H9 (cell line): ENCODE measurements at places on chromosomes 5 and 9. TPM values are rescaled to one million over a fixed set of nuclear protein-coding genes. Genes with fewer than 3 reads are reported as not detected.

GRCh38 chr5:36908544-36909260 is 32.1 kb downstream of the NIPBL start:
- H3K27me3 ChIP-seq: no peaks in the 10 kb centered on the region
- no peak overlapping the region for H3K27ac ChIP-seq
- no peak for DNase-seq
- H3K4me1 ChIP-seq: no peaks in the 10 kb centered on the region
- no peak overlapping the region for H3K4me3 ChIP-seq

DNA sequence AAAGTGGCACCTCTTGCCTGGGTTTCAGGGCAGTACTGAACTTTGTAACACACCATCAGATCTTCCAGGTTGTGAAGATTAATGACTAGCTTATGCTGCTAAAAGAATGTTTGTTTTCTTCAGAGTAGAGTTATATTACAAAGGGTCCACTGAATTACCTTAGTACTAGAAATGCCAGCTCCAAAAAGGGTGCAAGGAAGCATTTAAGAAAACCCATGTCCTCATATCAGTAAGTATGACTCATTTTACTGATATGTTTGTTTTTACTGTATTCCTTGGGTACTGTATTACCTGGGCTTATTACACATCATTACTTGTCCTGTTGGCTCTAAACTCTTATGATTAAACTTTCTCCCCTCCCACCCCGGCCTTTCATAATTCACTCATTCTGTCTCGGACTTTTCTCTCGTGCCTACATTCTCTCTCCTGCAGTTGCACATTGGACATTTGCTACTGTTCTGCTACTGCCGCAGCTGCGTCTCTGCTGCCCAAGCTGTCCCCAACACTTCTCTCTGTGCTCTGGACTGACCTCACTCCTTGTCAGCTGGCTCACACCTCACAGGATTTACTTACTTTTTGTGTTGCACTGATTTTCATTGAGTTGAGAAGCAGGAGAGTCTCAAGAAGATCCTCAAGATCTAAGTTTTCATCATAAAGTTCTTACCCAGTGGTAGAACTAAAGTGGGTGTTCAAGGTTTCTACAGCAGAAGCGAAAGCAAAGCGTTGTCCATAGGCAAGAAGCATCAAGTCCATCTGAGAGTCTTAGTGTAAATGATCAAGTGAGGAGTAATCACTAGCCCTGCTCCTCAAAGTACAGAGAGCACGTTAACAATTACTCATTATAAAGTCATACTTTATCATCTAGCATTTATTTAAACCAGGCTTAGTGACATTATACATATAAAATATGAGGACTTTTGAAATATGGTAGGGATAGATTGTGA is 53.2 kb upstream of the C9orf72 start:
- no peak for DNase-seq
- H3K36me3 ChIP-seq: peaks cover 4% of the 10 kb centered on the region; the same call in 1 of the 2 replicates
- no peak overlapping the region for H3K27ac ChIP-seq
- no peaks in the 10 kb centered on the region for H3K27me3 ChIP-seq

- H3K27ac ChIP-seq: no peak overlapping the region
- peak; percentile 49 for DNase-seq
- H3K4me3 ChIP-seq: no peak overlapping the region
- peaks cover 2% of the 10 kb centered on the region; the same call in 1 of the 2 replicates for H3K36me3 ChIP-seq
- no peaks in the 10 kb centered on the region for H3K4me1 ChIP-seq
Measured at GRCh38 chr5:127562252-127562651, 44.8 kb downstream of the PRRC1 start.

DNA sequence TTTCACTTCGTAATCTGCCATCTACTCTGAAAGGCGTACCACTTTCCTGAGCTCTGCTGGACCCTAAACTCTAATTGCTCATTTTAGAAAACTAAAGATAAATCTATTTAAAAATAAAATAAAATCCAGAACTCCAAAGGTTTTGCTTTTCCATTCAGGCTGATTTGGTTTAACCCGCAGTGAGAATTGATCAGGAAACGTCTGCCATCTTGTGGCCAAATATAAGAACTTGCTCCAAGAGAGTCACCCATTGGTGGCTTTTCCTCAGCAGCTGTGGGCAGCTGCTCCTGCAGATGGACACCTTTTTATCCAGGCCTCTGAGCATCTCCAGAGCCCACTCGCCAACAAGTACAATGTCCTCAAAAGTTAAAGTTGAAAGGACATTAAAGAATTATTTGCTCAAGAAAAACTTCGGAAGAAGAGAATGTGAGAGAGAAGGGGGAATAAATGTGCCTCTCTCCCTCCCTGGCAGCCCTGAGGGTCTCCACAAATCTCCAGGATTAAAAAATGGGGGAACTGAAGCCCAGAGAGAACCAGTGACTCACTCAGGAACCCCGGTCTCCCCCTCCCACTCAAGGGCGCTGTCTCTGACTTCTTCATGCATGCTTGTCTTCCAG is 4.1 kb downstream of the SAXO1 start:
- H3K4me3 ChIP-seq: no peak overlapping the region
- H3K36me3 ChIP-seq: no peaks in the 10 kb centered on the region
- H3K27me3 ChIP-seq: no peaks in the 10 kb centered on the region
- H3K27ac ChIP-seq: no peak overlapping the region
- peak; percentile 61 for DNase-seq

The SPATA31D4 gene
- not detected in 2 replicates for total RNA-seq

The RASGEF1C gene
- total RNA-seq: 0.83 and 0.90 TPM in 2 replicates

DNA sequence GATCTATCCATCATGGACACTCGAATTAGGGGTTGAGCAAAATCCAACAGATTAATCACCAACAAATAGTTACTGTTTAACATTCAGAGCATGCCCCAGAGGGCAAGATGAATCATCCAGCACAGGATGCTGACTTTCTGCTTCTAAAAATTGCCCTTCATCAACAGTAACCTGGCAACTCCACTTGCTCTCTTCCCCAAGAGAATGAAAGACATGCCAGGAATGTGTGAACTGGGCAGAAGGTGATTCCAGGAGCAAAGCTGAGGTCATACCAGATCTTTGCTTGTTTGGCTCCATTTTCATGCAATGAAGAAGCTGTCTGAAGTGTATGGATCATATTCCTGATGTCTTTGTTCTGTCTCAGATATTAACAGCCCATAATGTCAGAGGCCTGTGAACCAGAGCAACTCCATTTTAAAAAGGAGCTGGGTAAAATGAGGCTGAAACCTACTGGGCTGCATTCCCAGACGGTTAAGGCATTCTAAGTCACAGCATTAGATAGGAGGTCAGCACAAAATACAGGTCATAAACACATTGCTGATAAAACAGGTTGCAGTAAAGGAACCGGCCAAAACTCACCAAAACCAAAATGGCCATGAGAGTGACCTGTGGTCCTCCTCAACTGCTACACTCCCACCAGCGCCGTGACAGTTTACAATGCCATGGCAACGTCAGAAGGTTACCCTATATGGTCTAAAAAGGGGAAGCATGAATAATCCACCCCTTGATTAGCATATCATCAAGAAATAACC is 2.5 kb upstream of the ZNF367 start:
- peak; percentile 71 for DNase-seq
- H3K27ac ChIP-seq: peak overlapping the region; percentile 66
- no peaks in the 10 kb centered on the region for H3K27me3 ChIP-seq
- H3K4me3 ChIP-seq: peak overlapping the region; percentile 84

GRCh38 chr5:53616939-53617549 is 56.6 kb downstream of the NDUFS4 start:
- no peak overlapping the region for H3K27ac ChIP-seq
- H3K4me3 ChIP-seq: no peak overlapping the region
- H3K4me1 ChIP-seq: no peaks in the 10 kb centered on the region; the same call in 1 of the 2 replicates

The ARHGEF39 gene
- 21.6 and 24.4 TPM in 2 replicates for total RNA-seq
